ENCODE measurements at places on chromosomes 11 and 22.

GRCh38 chr11:9264316-9265210 is 587 bp downstream of the DENND5A start:
- peak overlapping the region; percentile 69 for H3K27ac ChIP-seq
- no peaks in the 10 kb centered on the region for H3K27me3 ChIP-seq
- no peaks in the 10 kb centered on the region for H3K36me3 ChIP-seq
- H3K4me1 ChIP-seq, result peaks cover 21% of the 10 kb centered on the region
- peak overlapping the region; percentile 85 for H3K4me3 ChIP-seq

DNA sequence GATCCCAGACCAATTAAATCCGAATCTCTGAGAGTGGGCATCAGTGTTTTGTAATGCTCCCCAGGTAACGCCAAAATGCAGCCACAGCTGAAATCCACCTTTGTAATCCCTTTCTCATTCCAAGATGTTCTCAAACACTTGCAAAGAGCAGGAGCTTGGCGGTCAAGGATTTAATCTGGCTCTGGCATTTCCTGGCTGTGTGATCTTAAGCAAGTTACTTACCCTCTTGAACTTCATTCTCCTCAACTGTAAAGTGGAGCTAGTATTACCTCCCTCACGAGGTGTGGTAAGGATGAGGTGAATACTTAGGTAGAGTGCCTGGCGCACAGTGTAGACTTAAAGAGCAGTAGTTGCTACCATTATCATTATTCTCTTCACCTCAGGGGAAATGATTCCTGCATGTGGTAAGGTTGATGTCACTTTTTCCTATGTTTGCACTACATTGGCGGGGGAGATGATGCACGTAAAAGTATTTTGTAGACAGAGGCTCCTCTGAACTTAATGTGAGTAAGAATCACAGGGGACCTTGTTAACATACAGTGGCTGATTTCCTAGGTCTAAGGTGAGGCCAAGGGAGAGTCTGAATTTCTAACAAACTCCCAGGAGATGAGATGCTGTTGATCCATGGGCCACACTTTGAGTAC is 210.4 kb upstream of the PITPNB start:
- H3K27ac ChIP-seq, result no peak overlapping the region
- H3K36me3 ChIP-seq, result no peaks in the 10 kb centered on the region
- no peaks in the 10 kb centered on the region for H3K4me1 ChIP-seq
- no peak overlapping the region for H3K4me3 ChIP-seq

- peaks cover 19% of the 10 kb centered on the region for H3K4me1 ChIP-seq
- peak overlapping the region; percentile 65 for H3K4me3 ChIP-seq
- peaks cover 13% of the 10 kb centered on the region for H3K27me3 ChIP-seq
- H3K36me3 ChIP-seq, result no peaks in the 10 kb centered on the region
- no peak for DNase-seq
Measured at GRCh38 chr11:57638811-57639320, 10.8 kb downstream of the YPEL4 start.

DNA sequence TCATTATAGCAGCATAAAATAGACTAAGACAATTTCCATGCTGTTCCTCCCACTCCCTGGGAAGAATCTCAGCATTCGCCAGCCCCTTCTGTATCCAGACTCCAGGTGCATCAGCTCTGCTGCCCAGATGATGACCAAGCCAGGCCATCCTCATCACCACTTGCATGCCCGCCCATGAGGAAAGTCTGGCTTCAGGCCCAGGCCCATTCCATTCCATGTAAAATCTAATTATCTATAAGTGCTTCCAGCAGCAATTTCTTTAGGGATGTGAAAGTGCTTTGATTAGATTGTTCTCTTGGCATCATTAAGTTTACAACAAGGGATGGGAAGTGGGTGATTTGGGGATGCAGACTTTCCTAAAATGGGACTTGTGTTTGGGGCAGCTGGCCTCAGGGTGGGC is 100.3 kb downstream of the INSC start:
- H3K4me3 ChIP-seq, result no peak overlapping the region
- H3K4me1 ChIP-seq, result no peaks in the 10 kb centered on the region
- H3K27ac ChIP-seq, result no peak overlapping the region
- no peaks in the 10 kb centered on the region for H3K27me3 ChIP-seq
- DNase-seq, result no peak

DNA sequence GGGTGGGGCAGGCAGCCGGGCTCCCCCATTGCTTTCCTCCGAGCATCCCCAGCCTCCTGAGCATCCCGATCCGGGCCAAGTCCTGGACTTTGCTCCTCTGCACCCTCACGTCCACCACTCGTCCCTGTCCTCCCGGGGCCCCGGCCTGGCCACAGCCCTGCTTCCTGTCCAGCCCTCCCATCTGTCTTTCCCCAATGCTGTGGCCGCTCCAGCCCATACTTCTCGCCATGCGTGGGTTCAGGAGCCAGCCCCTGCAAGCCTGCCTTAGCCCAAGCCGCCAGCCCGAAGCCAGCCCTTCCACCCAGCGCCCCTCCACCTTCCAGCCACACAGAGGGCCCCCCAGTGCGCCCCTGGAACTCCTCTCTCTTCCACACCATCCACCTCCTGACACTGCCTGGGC is 23.8 kb downstream of the MRPL23 start:
- H3K4me1 ChIP-seq, result no peaks in the 10 kb centered on the region
- H3K27me3 ChIP-seq, result no peaks in the 10 kb centered on the region
- no peak overlapping the region for H3K27ac ChIP-seq
- DNase-seq, result no peak

GRCh38 chr11:132405728-132406127 is 1035.3 kb downstream of the NTM start:
- no peak for DNase-seq
- no peaks in the 10 kb centered on the region for H3K36me3 ChIP-seq
- no peak overlapping the region for H3K4me3 ChIP-seq
- no peaks in the 10 kb centered on the region for H3K4me1 ChIP-seq

GRCh38 chr11:126202646-126203359 is 8.6 kb downstream of the RPUSD4 start:
- H3K27me3 ChIP-seq, result no peaks in the 10 kb centered on the region
- H3K27ac ChIP-seq, result no peak overlapping the region
- no peaks in the 10 kb centered on the region for H3K4me1 ChIP-seq
- no peak overlapping the region for H3K4me3 ChIP-seq

GRCh38 chr11:61026121-61027031 is 54.9 kb downstream of the CD6 start:
- H3K4me3 ChIP-seq, result peak overlapping the region; percentile 20
- no peaks in the 10 kb centered on the region for H3K36me3 ChIP-seq
- peak; percentile 66 for DNase-seq
- H3K27me3 ChIP-seq, result no peaks in the 10 kb centered on the region
- peaks cover 67% of the 10 kb centered on the region for H3K4me1 ChIP-seq

- H3K4me3 ChIP-seq, result no peak overlapping the region
- H3K36me3 ChIP-seq, result no peaks in the 10 kb centered on the region
- H3K4me1 ChIP-seq, result no peaks in the 10 kb centered on the region
- DNase-seq, result no peak
- no peak overlapping the region for H3K27ac ChIP-seq
Measured at GRCh38 chr11:116529271-116529670, 243.5 kb downstream of the BUD13 start.

DNA sequence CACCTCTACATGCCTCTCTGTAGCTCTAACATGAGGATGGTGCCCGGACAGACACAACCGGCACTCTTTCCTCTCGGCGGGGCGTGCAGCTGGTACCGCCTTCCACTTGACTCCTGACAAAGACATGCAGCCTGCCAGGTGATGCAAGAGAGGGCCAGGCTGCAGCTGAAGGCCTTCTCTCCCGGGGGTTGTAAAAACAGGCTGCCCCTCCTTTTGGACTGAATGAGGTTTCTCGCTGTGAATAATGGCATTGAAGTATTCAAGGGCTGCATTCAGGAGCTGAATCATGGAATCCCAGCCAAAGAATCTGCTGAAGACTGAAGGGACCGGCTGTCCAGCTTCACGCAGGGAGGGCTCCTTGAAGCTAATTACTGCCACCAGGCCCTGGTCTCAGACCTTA is 110.9 kb downstream of the GALNT18 start:
- H3K27me3 ChIP-seq, result no peaks in the 10 kb centered on the region
- H3K4me1 ChIP-seq, result no peaks in the 10 kb centered on the region
- DNase-seq, result no peak
- H3K36me3 ChIP-seq, result no peaks in the 10 kb centered on the region
- H3K4me3 ChIP-seq, result no peak overlapping the region
- H3K27ac ChIP-seq, result no peak overlapping the region

DNA sequence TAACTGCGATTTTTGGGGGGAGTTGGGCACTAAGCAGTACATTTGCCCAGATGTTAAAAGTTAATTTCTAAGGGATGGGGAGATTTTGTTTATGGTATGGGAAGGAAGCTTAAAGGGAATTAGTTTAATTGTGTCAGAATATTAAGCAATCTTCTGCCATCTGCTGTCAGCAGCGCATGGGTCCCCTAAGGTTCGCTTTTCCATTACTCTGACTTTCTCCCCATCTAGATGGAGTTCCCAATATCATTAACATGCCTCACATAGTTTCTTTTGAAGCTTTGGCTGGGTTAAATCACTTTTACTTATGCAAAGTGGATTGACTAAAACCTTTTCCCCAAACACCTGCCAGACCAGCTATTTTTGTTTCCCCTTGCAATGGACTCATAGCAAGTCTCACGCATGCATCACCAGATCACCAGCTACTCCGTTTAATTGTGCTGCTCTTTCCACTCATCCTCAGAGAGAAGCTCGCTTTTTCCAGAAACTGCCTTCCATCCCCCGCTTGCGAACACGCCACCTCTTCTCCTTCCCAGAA is 172.7 kb downstream of the FAT3 start:
- DNase-seq, result no peak
- no peak overlapping the region for H3K4me3 ChIP-seq
- H3K27me3 ChIP-seq, result no peaks in the 10 kb centered on the region
- no peak overlapping the region for H3K27ac ChIP-seq
- no peaks in the 10 kb centered on the region for H3K36me3 ChIP-seq
- no peaks in the 10 kb centered on the region for H3K4me1 ChIP-seq

- H3K36me3 ChIP-seq, result peaks cover 3% of the 10 kb centered on the region
- DNase-seq, result no peak
- H3K27me3 ChIP-seq, result no peaks in the 10 kb centered on the region
- no peaks in the 10 kb centered on the region for H3K4me1 ChIP-seq
Measured at GRCh38 chr11:72397333-72397732, 37.0 kb downstream of the CLPB start.

- no peaks in the 10 kb centered on the region for H3K36me3 ChIP-seq
- no peak for DNase-seq
- no peaks in the 10 kb centered on the region for H3K27me3 ChIP-seq
- H3K27ac ChIP-seq, result no peak overlapping the region
- no peak overlapping the region for H3K4me3 ChIP-seq
Measured at GRCh38 chr11:120657306-120658070, 145.9 kb downstream of the GRIK4 start.

- H3K27me3 ChIP-seq, result no peaks in the 10 kb centered on the region
- H3K4me3 ChIP-seq, result no peak overlapping the region
- H3K4me1 ChIP-seq, result peaks cover 16% of the 10 kb centered on the region
- no peaks in the 10 kb centered on the region for H3K36me3 ChIP-seq
Measured at GRCh38 chr11:68497761-68498160, 37.2 kb downstream of the PPP6R3 start.

- no peak for DNase-seq
- no peaks in the 10 kb centered on the region for H3K36me3 ChIP-seq
- H3K4me3 ChIP-seq, result no peak overlapping the region
Measured at GRCh38 chr22:23514322-23515038, 65.6 kb downstream of the IGLL1 start.

- no peak overlapping the region for H3K27ac ChIP-seq
- H3K4me3 ChIP-seq, result no peak overlapping the region
- H3K4me1 ChIP-seq, result no peaks in the 10 kb centered on the region
- no peaks in the 10 kb centered on the region for H3K36me3 ChIP-seq
- H3K27me3 ChIP-seq, result no peaks in the 10 kb centered on the region
Measured at GRCh38 chr11:112179601-112180000, 4.3 kb downstream of the BCO2 start.

DNA sequence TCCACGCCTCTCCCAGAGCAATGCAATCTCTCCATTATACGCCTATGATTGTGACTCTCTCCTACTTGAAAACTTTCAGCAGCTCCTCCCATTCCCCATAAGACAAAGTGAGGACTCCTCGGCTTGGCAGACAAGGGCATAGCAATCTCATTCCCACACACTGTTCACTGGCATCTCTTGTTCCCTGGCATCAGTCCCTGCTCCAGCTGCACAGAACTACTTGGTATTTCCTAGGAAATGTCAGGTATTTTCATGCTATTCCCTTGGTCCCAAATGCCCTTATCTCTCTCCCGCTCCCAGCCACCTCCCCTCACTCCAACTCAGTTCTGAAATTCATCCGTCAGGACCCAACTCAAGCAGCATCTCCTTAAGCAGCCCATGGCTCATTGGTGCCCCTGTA is 28.4 kb downstream of the TMPRSS5 start:
- H3K27me3 ChIP-seq, result no peaks in the 10 kb centered on the region
- no peaks in the 10 kb centered on the region for H3K4me1 ChIP-seq
- no peaks in the 10 kb centered on the region for H3K36me3 ChIP-seq
- no peak overlapping the region for H3K4me3 ChIP-seq
- DNase-seq, result no peak

- H3K4me1 ChIP-seq, result no peaks in the 10 kb centered on the region
- no peak overlapping the region for H3K27ac ChIP-seq
- no peak overlapping the region for H3K4me3 ChIP-seq
- H3K27me3 ChIP-seq, result no peaks in the 10 kb centered on the region
Measured at GRCh38 chr11:103792981-103793468, 243.4 kb upstream of the DDI1 start.

DNA sequence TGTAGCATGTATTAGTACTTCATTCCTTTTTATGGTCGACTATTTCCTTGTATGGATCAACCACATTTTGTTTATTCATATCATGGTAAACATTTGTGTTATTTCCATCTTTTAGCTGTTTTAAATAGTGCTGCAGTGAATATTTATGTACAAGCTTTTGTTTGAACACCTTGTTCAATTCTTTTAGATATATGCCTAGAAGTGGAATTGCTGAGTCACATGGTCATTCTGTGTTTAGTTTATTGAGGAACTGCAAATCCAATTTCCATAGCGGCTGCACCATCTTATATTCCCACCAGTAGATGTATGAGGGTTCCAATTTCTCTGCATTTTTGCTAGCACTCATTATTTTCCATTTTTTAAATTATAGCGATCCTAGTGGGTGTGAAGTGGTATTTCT is 61.5 kb upstream of the GRK2 start:
- H3K4me3 ChIP-seq, result no peak overlapping the region
- no peaks in the 10 kb centered on the region for H3K27me3 ChIP-seq
- no peak overlapping the region for H3K27ac ChIP-seq
- DNase-seq, result no peak
- peaks cover 16% of the 10 kb centered on the region for H3K36me3 ChIP-seq

GRCh38 chr11:46896719-46897406 is 21.5 kb downstream of the LRP4 start:
- no peak overlapping the region for H3K27ac ChIP-seq
- H3K36me3 ChIP-seq, result no peaks in the 10 kb centered on the region
- H3K27me3 ChIP-seq, result no peaks in the 10 kb centered on the region

GRCh38 chr11:6655790-6656583 is at the start of gene DCHS1:
Gene DCHS1, minus strand, starts transcription at chr11:6655809. Its CDS starts 14,196 bp downstream, at chr11:6641613.
- H3K4me1 ChIP-seq, result no peaks in the 10 kb centered on the region
- peak; percentile 15 for DNase-seq
- H3K27me3 ChIP-seq, result no peaks in the 10 kb centered on the region
- no peaks in the 10 kb centered on the region for H3K36me3 ChIP-seq
